Naive thymus-derived CD4-positive, alpha-beta T cell (primary cell): ENCODE measurements at places on chromosomes 12 and 14. TPM values are rescaled to one million over a fixed set of nuclear protein-coding genes. Genes with fewer than 3 reads are reported as not detected.

GRCh38 chr12:51687614-51688013 lies 96.6 kb downstream of the SCN8A start:
- H3K27ac ChIP-seq: no peak overlapping the region
- H3K36me3 ChIP-seq: no peaks in the 10 kb centered on the region
- DNase-seq: no peak
- no peak overlapping the region for H3K4me3 ChIP-seq
- no peaks in the 10 kb centered on the region for H3K4me1 ChIP-seq

SERPINA1 gene
- total RNA-seq: 300 TPM

DNA sequence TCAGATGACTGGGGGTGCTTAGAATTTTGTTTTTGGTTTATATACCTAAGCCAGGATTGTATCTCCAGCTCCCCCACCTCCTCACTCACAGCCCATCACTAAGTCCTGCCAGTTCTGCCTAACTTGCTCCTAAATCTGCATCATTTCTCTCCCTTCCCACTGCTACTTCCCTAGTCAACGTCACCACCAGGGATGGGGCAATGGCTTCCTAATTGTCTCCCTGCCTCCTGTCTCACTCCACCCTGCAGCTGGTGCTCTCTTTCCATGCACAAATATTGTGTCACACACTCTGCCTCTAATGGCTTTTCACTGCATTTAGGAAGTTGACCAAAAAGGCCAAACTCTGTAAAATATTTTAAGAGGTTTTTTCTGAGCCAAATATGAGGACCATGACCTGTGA lies 11.5 kb downstream of the OAS2 start:
- H3K36me3 ChIP-seq: peaks cover 27% of the 10 kb centered on the region
- H3K4me3 ChIP-seq: no peak overlapping the region
- no peak overlapping the region for H3K27ac ChIP-seq
- no peaks in the 10 kb centered on the region for H3K4me1 ChIP-seq

DNA sequence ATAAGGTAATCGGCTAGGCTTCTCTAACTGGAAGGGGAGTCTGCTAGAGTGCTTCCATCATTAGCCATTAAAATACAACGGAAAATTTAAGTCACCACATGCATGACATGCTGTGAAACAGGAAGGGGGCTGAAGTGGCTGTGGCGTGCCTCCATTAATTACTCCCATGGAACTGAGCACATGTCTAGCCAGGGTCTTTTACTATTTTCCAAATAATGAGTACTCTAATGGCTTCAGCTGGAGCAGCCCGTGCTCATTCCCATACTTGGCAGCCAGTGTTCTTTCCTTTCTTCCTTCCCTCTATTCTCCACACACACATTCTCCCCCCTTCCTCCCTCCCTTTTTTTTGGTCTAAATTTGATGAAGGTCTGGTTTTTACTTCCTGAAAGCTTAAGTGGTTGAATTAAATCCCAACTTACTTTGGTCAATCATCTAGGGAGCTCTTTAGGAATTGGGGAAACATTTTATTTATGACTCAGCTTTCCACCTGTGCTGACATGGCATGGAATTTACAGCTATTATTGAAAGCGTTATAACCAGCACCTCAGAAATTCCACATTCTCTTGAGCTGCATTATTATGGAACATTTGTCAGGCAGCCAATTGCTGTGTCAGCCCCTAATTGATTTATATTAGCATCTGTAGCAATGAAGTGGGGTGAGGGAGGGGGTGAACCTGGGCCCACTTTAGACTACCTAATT lies 72.3 kb downstream of the LRIG3 start:
- no peaks in the 10 kb centered on the region for H3K4me1 ChIP-seq

GALNT16 gene
- 0.65 TPM for total RNA-seq

- H3K4me3 ChIP-seq: no peak overlapping the region
- no peaks in the 10 kb centered on the region for H3K27me3 ChIP-seq
- H3K36me3 ChIP-seq: peaks cover 5% of the 10 kb centered on the region
- H3K4me1 ChIP-seq: peaks cover 34% of the 10 kb centered on the region
Observed at GRCh38 chr14:70663707-70664179, 22.0 kb downstream of the TTC9 start.

ENDOU gene
- total RNA-seq: not detected

- no peaks in the 10 kb centered on the region for H3K4me1 ChIP-seq
- H3K27me3 ChIP-seq: no peaks in the 10 kb centered on the region
- DNase-seq: no peak
- no peaks in the 10 kb centered on the region for H3K36me3 ChIP-seq
- no peak overlapping the region for H3K27ac ChIP-seq
Observed at GRCh38 chr12:72359416-72359815, 87.2 kb downstream of the TRHDE start.
